Muscle of leg (tissue), 16 donors: ENCODE measurements at places on chromosomes 2 and 18. TPM values are rescaled to one million over a fixed set of nuclear protein-coding genes. Genes with fewer than 3 reads are reported as not detected.

- DNase-seq = no peak
Observed at GRCh38 chr2:172782506-172783164, 47.0 kb downstream of the RAPGEF4 start.

VRK2 gene
- 15.0 TPM for total RNA-seq

GRCh38 chr2:185291035-185291647, 447.5 kb upstream of the FSIP2 start:
- DNase-seq = peak; percentile 45

SLC4A3 gene
- 5.5 TPM for total RNA-seq

EN1 gene
- 3.7 TPM for total RNA-seq

DNA sequence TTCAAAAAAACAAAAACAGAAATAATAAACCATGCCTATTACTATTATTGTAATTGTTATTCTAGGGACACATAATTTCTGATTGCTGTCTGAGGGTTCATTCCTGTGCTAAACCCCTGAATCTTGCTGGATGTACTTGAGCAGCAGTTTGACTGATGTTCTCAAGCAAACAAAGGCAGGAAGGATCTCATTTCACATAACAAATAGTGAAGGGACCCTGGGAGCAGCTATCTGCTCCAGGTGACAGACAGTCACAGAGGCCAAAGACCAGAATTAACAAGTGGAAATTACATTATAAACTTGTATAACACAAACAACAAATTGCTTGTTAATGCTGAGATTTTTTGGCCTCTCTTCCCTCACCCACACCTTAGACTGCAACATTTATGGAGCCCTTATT, 284.2 kb downstream of the THSD7B start:
- no peak for DNase-seq

GRCh38 chr2:7437716-7438632, 520.8 kb downstream of the RNF144A start:
- DNase-seq = no peak

HJURP gene
- 6.2 TPM for total RNA-seq

DNA sequence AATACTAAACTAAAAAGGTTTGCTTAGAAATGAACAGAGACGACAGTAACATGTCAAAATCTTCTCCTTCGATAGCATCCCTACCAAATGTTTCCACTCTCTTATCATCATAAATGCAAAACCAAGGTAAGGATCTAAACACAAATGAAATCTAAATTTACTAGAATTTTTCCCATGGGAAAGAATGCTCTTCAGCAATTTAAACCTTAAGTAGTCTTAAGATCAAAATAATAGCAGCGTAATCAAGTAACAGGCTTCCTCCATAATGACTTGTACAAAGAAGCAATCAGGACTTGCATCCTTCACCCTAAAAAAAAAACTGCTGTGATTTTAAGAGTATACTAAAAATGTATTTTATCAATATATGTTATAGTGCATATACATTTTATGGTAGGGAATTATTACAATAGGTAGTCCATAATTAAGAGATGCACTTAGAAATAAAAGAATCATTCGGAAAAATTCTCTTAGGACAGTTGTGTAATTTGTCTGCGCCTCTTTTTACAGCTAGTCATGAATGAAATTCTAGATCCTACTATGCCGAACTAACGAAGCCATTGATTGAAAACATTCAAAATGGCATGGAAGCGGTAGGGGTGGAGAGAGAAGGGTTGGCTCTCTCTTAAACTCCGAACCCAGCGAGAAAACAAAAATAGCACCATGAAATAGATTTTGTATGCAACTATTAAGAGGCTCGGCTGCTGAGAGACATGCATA, 1.3 kb downstream of the PGAP1 start:
- DNase-seq = no peak

SNTG2 gene
- 0.31 TPM for total RNA-seq

DNA sequence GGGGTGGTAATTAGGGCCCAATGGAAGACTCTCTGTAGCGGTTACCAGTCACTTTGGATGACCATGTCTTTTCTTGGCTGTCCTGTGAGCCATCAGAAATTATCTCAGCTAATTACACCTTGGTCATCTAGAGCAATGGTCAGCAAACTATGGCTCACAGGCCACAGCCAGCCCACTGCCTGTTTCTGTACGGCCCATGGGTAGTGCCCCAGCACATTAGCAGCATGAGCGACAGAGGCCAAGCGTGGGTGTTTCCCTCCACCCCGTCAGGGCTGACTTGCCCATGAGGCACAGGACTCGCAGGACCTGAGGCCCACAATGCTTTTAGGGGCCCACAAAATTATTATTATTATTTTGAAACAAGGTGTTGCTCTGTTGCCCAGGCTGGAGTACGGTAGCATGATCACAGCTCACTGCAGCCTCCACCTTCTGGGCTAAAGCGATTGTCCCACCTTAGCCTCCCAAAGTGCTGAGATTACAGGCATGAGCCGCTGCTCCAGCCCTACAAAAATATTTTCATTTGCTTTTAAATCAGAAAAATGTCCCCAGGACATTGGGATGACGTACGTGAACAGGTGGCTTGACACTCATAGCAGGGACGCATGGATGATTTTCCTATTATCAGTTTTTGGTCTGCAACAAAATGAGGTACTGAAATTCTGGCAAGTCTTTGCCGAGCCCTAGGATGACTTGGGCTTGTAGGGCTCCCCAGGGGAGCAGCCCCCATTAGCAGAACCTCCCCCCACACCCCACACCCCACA, 29.3 kb upstream of the CEP68 start:
- no peak for DNase-seq

DNA sequence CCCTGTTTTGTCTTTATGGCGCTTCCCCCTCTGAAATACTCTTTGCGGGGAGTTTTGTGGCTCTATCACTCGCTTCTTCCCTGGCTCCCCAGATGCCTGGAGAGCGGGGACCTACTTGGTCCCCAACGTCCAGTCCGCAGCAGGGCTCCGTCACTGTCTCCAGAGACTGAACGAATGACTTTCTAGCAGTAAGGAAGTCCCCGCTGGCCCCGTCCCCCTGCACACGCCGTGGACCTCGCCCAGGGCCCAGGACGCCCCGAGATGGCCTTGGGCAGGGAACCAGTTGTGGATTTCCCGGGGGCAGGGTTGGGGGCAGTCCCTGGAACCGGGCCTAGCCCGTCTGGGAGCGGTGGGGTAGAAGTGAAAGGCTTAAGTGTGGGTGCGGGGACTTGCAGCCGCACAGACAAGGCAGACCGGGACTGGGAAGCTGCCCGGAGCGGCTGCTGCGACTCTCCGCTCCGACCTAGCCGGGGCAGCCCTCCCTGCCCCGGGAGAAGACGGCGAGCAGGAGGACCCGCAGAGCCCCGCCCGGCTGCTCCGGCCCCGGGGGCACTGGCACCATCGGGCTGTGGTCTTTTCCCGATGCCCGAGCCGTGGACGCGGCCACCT, 821 bp upstream of the EPHA4 start:
- peak; percentile 80 for DNase-seq

MOB4 gene
- 35.1 TPM for total RNA-seq

DNA sequence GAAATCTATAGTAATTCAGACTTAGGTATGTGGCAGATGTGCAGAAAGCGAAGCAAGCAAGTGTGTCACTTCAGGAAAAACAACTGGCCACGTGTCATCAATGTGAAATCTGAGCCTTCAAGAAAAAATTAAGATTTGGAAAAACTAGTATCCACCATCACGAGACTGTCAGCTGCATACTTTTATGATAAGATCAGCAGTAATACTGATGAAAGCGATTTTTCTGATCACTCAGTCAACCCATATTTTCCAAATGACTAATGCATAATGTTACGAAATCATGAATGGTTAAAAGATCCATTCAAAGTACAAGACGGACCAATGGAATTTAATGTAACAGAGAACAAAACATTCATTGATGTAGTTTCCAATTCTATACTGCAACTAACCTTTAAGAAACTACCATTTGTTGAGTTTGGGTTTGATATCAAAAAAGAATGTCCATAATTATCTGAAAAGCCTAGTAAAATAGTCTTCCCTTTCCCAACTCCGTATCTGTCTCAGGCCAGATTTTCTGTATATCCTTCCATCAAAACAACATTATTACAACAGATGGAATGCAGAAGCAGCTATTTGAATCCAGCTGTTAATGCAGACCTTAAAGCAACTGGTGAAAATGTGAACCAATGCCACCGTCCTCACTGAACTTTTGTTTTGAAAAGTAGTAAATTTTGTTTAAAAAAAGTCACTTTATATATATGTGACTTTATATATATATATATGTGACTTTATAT, 17.0 kb upstream of the BCL2 start:
- peak; percentile 82 for DNase-seq

DNA sequence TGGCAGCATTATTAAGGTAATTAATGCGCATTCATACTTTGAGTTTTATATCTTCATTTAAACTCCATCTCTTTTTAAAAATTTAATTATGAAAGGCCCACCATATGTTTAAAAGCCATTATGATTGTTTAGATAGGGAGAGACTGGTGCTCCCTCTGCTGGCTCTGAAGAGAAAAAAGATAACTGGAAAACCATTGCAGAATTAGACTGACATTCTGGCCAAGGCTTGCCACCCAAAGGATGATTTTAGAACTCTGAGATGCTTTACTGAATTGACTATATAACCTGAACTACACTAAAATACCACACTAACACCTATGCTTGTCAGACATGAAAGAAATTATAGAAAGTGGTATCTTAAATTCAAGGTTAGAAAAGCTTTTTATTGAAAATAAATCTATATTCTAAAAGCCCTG, 127.6 kb upstream of the SPOPL start:
- peak; percentile 54 for DNase-seq

DNA sequence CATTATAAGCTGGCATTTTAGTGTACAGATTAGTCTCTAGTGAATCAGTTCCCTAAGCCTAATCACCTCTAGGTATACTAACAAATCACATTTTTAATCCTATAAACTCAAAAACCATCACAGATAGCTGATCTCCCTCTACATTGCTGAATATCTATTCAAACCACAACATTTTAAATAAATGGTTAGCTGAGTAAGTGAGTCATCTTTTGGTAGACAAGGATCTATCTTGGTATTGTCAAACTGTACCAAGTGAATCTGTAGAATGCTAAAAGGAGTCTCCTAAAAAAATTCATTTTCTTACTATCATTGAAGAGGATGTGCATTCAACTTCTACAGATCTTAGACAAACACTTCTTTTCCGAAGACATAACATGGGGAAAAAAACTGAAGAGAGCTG, 40.7 kb downstream of the INO80D start:
- no peak for DNase-seq

DNA sequence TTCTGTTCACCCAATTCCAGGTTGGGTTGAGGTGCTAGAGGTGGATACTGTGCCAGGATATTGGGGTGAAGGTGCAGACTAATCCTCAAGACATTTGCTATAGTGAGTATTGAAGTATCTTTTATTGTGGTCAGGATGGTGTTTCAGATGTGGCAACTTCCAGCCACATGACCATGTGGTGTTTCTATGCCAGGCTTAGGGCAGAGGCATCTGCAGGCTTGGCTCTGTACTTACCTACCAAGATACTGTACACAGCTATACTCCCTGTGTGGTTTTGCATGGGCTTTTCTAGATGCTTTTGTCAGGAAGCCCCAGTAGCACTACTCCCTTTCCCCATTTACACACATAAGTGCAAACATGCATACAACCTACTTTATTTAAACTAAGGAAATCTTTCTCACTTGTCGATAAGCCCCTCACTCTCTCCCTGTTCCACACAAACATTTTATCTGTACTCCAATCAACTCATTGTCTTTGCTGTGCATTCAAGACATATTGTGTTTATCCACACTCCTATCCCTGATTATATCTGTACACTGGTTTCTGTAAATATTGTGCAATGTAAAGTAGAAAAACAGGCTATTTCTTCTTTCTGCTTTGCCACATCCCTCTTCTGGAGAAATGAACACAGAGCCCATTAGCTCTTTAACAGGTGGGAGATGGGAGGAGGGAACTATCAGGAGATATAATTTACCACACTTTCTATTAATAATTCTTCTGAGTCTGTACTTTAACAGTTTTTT, 12.3 kb downstream of the ARL6IP6 start:
- DNase-seq = no peak

- no peak for DNase-seq
Observed at GRCh38 chr2:78260861-78261260, 738.7 kb upstream of the LRRTM4 start.

RFTN2 gene
- total RNA-seq = 24.9 TPM

DNA sequence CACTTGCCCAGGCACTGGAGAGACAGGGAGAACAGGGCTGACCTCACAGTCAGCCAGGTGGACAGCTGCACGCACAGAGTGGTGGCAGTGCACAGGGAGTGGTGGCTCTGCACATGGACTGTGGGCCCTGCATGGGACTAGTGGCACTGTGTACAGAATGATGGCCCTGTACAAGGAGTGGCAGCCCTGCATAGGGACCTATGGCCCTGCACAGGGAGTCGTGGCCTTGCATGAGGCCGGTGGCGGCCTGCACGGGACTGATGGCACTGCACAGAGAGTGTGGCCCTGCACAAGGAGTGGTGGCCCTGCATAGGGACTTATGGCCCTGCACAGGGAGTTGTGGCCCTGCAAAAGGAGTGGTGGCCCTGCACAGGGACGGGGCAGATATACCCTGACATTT, 19.1 kb upstream of the STEAP3 start:
- no peak for DNase-seq

DNA sequence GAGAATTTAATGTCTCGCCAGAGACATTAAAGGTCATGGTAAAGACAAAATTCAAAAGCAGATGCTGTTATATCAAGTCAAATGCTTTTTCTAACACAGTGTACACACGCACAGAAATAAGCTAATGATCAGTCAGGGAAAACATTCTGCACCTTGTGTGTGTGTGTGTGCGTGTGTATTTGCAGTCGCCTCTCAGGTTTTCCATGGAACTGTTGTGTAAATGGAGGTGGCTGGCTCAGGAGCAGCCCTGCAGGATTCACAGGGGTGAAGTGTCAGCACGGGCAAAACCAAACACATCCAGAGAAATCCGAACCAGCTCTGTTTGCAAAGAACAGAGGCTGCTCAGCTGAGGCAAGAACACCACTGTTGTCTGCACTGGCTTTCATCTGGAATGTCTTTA, 76.2 kb upstream of the YWHAQ start:
- DNase-seq = no peak

DNA sequence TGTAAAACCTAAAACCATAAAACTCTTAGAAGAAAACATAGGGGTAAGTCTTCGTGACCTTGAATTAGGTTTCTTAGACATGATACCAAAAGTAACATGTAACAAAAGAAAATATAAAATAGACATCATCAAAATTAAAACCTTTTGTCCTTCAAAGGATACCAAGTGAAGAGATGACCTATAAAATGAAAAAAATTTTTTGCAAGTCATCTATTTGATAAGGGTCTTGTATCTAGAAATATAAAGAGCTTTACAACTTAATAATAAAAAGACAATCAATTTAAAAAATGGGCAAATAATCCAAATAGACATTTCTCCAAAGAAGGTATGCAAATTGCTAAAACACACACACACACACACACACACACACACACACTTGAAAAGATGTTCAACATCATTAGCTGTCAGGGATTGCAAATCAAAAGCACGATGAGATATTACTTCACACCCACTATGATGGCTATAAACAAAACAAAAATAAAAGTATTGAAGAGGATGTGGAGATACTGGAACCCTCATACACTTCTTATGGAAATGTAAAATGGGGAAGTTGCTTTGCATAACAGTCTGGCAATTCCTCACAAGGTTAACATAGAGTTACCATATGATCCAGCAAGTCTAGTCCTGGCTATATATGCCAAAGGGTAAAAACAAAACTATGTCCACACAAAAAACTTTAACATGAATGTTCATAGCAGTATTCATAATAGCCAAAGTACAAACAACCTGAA, 23.3 kb downstream of the SPDYA start:
- DNase-seq = no peak

- DNase-seq = peak; percentile 89
Observed at GRCh38 chr2:37870829-37871228, 54.3 kb upstream of the RMDN2 start.

TMEM87B gene
- 12.9 TPM for total RNA-seq

ELOA2 gene
- not detected for total RNA-seq

ANKRD36C gene
- total RNA-seq = 92.9 TPM

GRCh38 chr2:20141056-20141762, 83.7 kb downstream of the SDC1 start:
- peak; percentile 32 for DNase-seq
